ENCODE measurements at places on chromosomes 5 and 9.

DNA sequence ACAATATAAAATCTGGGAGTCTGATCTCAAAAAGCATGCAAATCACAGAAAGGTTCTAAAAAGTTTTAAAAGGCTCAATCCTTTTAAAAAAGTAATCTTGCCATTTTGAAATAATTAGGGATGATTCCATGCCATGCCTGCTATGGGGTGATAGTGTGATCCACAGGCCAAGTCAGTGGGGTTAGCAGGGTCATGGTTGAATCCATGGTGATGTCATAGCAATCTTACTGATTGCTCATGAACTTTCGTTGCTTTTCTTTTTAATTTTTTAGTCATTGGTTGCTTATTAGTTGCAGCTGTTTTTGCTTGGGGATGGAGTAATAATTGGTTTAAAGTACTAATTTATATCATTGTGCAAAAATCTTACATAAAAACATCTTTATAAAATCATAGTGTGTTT is 485.0 kb downstream of the ENC1 start:
- no peak for DNase-seq

DNA sequence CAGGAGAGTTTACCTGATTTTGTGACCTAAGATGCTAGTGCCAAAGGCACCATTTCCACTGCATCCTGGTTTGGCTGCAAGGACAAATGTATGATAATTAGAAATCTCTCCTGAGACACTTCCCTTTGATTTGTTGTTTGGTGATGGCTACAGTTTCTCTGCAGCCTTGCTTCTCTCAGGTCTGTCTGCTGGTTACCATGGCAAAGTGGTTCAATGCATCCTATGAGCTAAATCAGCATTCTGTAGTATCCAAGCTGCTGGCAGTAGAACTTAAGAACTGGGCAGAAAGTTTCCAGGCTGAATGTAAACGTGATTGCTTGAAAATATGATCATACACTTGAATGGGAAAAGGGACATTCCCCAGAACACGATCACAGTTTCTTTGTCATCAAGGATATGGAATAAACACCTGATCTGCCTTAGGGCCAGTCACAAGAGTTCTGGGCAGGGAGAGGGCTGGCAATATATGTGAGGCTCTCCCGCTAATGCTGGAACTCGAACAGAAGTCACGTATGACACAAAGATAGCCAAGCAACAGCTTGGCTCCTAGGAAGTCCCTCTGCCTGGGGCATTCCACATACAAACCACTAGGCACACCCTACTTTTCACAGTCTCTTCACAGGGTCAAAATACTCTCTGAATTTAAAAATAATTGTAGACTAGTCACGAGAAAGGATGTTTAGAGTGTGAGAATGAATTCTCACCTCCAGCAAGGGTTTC is 138.1 kb upstream of the GRAMD2B start:
- DNase-seq, result no peak

GRCh38 chr9:27460226-27461023 is 63.7 kb upstream of the IFNK start:
- no peak for DNase-seq

DNA sequence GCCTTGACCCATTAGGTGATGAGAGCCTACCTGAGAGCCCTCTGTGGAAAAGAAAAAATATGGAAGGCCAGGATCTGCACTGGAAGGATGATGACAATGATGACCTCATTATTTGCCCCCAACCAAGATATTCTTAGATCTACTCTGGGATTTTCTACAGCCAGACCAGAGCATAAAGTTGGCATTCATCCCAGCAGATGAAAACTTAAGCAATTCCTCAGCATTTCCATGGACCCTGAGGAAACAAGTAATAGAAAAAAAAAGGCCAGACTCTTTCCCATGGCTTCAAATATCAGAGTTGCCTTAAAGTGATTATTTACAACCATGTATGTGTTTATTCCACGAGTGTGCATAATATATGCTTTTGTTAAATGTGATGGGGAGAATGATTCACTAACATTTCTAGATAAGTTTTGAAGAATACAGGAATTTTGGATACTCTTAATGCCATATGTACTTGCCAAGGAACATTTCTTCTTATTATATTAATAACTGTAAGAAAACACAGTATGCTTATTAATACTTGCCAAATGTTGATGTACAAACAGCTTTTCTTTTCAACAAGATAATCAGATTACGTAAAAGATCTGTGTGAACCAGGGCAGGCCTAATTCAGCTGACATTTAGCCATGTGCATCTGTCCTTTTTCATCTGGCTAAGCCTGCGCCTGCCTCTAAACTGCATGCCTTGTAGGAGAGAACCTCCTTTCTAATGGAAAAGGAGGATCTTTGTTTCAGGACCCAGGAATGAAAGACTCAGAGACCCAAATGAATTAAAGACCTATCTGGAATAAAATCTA is 94.8 kb downstream of the ARRDC3 start:
- DNase-seq, result no peak

DNA sequence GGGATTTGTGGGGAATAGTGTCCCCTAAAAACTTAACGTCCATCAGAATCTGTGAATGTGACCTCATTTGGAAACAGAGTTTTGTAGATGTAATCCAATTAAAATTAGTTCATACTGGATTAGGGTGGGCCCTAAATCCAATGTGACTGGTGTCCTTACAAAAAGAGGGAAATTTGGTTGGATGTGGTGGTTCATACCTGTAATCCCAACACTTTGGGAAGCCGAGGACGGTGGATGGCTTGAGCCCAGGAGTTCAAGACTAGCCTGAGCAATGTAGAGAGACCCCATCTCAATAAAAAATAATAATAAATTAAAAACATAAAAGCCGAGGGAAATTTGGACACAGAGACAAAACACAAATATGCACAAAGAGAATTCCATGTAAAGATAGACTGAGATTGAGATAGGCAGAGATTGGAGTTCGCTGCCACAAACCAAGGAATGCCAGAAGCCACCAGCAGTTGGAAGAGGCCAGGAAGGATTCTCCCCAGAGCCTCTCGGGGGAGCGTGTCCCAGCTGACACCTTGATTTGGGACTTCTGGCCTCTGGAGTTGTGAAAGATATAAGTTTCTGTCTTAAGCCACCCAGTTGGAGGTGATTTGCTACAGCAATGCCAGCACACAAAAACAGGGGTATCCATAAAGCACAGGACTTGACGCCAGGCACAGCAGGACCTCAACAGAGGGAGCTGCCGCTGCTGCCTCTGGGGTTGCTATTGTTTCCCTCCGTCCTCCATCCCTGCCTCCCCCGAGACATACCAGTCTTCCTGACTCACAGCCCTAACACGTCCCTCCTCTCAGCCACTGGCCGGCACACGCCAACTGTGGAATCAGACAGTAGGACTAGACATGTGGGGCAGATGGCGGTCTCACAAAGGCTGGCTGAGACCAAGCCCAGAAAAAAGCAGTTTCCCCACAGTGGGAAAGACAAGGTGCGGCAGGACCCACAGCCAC is 73.8 kb upstream of the IL17B start:
- no peak for DNase-seq

DNA sequence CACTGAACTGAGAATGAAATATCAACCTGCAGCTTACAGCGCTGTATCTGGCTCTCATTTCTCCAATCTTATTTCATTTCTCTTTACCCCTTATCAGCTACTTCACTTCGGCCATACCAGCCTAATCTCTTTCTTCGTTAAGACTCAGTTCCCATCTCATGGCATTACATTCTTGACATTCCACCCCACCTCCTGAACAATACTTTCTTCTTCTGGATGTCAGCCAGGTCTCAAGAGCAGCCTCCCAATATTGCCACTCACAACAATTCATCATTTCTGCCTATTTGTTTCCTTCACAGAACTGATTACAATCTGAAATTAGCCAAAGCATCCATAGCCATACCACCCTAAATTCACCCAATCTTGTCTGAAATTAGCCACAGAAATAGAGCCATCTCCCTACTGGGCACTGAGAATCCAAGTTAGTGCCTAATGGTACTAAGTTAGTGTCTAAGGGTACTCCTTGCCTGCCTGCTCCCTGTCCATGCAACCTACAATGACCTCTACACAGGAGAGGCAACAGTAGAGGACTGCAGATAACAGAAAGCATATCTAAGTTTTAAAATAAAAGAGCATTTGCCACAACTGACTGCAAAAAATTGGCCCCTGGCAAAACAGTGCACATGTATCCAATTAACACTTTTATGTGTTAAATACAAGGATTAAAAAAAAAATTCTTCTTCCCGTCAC is 35.2 kb downstream of the SETX start:
- no peak for DNase-seq

- DNase-seq, result no peak
Observed at GRCh38 chr9:99015890-99016289, 72.2 kb downstream of the COL15A1 start.

GRCh38 chr9:93826209-93826608 is 128.9 kb downstream of the BARX1 start:
- no peak for DNase-seq

DNA sequence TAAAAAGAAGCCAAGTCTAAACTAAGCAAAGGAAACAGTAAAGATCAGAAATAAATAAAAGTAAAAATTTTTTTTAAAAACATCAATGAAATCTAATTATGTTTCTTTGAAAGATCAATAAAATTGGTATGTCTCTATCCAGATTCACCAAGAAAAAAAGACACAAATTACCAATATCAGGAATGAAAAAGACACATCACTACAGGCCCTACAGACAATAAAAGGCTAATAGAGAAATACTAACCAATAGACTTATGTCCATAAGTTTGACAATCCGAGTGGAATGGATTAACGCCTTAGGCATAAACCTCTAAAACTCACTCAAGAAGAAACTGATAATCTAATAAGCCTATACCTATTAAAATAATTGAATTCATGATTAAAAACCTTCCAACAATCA is 12.4 kb downstream of the BRD3OS start:
- DNase-seq, result no peak

- no peak for DNase-seq
Observed at GRCh38 chr5:1877103-1878049, 5.3 kb downstream of the IRX4 start.

- no peak for DNase-seq
Observed at GRCh38 chr5:43019614-43020398, 20.3 kb downstream of the ANXA2R start.

DNA sequence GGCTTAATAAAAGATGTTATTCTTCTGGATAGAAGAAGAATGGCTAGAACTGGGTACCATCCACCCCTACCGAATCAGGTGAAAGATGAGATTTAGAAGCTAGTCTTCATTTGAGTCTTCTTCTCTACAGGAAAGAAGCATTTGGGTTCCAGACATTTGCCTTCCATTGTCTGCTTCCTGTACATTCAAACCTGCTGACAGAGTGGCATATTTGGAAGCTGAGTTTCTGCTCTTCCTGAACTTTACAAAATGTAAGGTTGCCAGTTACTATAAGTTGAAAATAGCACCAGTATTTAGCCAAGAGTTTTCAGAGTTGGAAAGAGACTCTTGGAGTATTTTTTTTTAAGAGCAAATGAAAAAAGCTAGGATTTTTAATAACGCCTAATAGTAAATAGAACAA is 525.4 kb upstream of the TLE4 start:
- no peak for DNase-seq

GRCh38 chr5:86500947-86501346 is 116.8 kb upstream of the COX7C start:
- DNase-seq, result no peak

DNA sequence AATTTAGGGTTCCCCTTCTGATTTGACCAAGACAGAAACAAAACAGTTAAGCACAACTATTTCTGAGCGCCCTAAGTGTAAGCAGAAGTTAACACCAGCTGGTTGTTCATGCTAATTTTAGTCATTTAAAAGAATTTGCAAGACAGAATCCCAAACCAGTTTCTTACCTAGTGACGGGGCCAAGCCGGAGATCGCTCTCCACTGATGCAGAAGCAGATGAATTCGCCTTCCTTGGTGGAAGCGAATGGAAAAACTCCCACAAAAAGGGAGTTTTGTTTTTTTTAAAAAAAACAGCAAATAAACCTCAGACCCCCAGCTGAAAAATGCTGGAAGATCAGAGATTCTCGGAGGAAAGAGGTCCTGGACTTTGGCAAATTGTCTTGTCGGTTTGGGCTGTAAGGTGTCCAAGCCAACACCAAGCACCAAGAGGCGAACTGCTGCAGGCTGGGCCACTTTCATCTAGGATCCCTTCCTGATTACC is 47.4 kb upstream of the GLDC start:
- no peak for DNase-seq

- DNase-seq, result no peak
Observed at GRCh38 chr5:113581388-113581787, 67.9 kb downstream of the YTHDC2 start.

GRCh38 chr9:35771075-35771433 is 17.0 kb upstream of the MSMP start:
- DNase-seq, result no peak

DNA sequence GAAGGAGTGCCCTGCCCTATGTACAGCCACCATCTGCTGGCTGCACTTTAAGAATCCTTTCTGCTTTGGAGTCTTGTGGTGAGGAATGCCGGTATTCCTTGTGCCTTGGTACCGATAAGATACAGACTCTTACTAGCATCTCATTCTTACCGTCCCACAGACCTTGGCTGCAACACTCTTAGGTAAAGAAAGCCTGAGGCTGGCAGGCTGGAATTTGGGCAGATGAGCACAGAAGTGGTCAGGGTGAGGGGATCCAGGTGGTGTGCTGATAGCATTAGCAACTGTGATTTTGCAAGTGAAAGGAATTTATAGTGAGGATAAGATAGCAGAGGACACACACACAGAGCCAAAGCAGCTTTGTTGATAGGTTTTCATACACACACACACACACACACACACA is 198.1 kb downstream of the ENC1 start:
- no peak for DNase-seq

DNA sequence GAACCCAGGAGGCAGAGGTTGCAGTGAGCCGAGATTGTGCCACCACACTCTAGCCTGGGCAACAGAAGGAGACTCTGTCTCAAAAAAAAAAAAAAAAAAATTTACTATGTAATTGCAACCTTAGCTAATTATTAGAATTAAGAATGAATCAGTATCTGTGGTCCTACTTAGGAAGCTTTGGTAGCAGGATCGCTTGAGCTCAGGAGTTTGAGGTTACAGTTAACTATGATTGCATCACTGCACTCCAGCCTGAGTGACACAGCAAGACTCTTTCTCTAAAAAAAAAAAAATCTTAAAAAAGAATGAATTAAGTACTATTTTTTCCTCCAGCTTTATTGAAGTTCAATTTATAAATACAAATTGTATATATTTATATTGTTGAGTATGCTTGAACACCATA is 16.7 kb downstream of the NDUFAF2 start:
- DNase-seq, result no peak

DNA sequence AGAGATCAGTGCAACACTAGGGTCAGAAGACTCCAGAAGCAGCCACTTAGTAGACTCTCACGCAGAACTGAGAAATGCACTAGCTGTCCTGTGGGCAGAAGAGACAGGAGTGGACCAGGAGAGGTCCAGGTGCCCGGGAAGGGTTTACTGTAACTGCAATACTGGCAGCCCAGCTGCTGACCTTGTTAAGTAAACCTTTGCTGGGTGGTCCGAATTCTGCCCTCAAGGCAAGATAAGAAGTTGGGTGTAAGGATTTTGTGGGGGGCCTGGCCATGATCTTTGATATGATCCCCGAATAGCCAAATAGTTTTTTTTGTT is 91.3 kb downstream of the PDE6A start:
- DNase-seq, result no peak

DNA sequence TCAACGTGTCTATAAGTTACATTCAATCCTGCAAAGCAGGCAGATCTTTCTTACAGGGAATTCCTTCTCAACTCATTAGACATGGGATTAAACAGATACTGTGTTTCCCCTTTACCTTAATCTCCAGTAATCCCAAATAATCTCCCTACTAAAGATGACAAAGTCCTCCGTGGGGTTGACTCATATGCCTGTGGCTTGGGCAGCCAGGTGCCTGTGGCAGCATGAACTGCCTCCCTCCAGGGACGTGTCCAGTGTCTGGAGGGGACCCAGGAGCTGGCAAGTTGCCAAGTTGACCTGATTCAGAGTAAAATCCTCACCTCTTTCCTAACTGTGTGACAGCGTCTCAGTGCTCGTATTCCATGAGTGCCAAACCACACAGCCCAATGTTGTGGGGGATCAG is 94.6 kb upstream of the PTCH1 start:
- no peak for DNase-seq

Data from right renal cortex interstitium (tissue), 3 donors.